ENCODE measurements at places on chromosomes 13 and 19.

- no peak for DNase-seq
These were observed 20.4 kb upstream of the ATXN8OS start for GRCh38 chr13:70087247-70087646.

DNA sequence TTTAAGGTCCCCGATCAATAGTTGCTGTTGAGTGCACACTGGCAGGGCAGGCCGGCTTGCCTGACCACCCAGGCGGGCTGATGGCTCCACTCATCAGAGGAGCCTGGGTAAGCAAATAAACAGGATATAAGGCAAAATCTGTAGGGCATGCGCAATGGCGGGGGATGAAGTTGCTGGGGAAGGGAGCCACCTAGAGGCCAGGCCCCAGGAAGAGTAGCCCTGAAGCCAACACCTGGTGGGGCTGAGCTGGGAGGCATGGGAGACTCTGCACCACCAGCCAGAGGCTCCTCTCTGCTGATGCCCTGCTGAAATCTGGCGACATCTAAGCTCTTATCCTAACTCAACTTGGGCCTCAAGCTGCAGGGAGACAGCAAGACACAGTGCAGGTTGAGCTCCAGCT is 324.3 kb downstream of the ZNF536 start:
- DNase-seq: no peak

- no peak for DNase-seq
These were observed 1589.9 kb downstream of the SLITRK1 start for GRCh38 chr13:82292334-82292733.

DNA sequence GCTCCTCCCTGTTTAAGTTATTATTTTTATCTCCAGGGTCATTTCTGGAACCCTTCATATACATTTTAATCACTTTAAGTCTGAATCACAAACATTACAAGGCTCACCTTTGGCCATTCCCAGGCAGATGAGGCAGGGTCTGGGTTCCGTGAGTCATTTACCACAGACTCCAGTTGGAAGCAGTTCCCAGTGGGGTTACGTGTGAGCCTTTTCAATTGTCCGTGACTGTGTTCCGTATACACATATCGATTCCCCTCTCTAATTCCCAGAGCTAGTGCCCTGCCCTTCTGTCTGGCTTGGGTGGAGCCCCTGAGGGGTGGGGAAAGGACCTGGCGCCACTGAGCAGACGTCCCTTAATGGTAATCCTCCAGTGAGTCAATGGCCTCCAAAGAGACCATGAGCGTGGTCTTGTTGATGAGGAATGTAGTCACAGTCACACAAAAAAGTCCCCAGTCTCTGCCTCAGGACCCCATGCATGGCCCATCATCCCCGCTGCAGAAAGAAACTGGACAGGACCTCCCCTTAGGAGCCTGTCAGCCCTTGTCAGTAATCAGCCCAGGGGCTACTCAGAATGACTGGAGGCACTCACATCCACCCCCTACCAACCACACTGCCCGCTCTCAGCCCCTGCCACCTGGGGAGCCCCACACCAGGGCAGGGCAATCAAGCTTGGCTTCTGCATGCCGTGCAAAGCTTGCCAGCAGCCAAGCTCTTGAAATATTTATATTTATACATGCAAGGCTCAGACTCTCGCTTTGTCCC is 144.4 kb downstream of the ZIC5 start:
- DNase-seq: no peak

DNA sequence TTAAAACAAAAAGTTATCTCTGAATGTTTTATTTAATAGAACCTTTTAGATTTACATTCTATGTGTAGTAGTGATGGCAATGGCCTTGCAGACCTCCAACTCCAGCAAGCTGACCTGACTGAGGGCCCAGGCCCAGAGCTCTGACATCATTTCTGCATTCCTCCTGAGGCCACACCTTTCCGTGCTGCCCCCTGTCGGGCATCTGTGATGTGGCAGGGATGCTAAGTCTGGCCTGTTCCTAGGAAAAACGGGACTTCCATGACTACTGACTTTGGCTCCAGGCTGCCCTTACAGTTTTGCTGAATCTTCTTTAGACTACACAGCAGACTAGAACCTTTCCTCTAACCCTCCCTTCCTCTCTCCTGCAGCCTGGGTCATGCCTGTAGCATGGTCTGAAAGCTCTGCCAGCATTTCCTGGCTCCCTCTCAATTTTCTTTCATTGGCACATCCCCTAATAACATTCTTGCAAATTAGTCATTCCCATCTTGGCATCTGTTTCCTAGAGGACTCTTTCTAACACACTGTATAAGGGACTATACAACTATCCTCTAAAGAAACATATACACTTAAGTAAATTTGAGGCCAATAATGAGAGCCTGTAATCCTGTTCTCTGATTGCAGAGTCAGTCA is 249.1 kb downstream of the GPC5 start:
- peak; percentile 4 for DNase-seq

- no peak for DNase-seq
These were observed 7.5 kb upstream of the LRFN1 start for GRCh38 chr19:39328046-39328705.

DNA sequence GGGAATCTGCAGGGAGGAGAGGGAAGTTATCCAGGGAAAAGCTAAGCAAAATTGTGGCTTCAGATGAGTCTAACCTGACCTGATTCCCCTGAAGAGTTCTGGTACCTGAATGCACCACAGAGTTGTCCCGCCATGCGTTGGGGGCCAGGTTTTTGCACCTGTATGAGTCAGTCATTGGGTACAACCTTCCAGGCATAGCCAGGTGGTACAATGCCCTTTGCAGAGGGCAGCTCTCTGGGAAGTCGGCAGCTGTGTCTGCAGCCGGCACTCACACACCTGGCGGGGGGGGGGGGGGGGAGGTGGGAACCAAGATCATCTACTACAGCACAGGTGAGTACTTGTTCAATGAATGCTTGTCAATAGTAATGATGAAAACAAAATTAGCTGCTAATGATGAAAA is 52.5 kb upstream of the GTF3A start:
- DNase-seq: no peak

- no peak for DNase-seq
These were observed 169.9 kb downstream of the DCT start for GRCh38 chr13:94309576-94309975.

GRCh38 chr13:24306632-24307031 is 2.7 kb upstream of the C1QTNF9 start:
- no peak for DNase-seq

GRCh38 chr19:56508290-56508778 is 679 bp downstream of the ZNF471 start:
- no peak for DNase-seq

DNA sequence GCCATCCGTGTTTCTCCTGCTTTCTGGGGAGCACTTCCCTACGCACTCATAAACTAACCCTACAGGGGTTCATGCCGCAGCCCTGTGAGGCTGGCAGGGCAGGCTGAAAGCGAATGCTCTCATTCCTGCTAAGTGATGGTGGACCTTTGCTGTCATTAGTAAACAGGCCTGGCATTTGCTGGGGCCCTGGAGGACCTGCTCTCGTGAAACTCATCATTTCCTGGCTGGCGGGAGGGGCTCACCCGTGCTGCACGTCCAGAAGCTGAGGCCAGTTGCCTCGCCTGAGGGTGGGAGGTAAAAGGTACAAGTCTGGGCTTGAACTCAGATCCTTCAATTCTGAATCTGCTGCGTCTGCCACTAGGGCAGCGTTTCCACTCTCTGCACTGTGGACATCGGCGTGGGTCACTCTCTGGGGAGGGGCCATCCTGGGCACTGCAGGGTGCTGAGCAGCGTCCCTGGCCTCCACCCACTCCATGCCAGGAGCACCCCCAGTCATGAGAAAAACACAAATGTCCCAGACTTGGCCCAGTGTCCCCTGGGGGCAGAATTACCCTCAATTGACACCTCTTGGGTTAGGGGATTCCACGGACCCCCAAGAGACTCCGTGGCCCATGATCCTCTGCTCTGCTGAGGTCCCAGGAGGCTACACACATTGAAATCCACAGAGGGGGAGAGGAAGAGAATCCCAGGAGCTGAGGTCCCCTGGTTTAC is 7.0 kb downstream of the MOB3A start:
- DNase-seq: no peak

GRCh38 chr13:99558570-99559180 is 57.4 kb downstream of the TM9SF2 start:
- DNase-seq: no peak

DNA sequence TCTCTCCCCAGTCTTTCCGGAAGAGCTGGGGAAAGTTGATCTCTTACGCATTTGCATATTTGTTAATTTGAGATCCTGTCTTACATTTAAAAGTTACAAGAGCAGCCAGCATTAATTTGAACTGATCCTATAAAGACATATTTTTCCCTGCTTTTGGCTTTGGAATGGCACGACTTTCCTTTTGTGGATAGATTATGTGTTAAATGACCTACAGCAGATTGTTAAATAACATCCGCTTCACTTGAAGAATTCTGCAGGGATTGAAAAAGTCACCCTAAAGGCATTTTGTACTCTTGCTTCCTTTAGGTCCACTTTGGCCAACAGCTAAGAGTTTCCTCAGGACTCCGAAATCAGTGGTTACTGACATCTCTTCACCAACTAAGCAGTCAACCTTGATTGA is 334.0 kb downstream of the TBC1D4 start:
- no peak for DNase-seq

DNA sequence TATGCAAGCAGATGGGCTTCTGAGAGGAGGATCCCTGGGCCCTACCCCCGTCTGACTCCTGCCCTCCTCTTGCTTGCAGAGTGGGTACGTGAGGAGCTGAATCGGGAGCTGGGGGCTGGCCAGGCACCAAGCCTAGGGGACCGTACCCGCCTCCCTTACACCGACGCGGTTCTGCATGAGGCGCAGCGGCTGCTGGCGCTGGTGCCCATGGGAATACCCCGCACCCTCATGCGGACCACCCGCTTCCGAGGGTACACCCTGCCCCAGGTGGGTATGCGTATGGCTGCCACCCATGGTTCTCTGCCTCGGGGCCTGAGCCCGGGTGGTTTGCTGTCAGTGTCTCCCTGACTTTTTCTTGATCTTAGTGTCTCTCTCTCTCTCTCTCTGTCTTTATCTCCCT is 10.4 kb downstream of the CYP2S1 start:
- DNase-seq: no peak

- peak; percentile 27 for DNase-seq
These were observed 9.0 kb upstream of the ACSBG2 start for GRCh38 chr19:6126335-6126974.

GRCh38 chr13:109989686-109990085 is 203.3 kb upstream of the IRS2 start:
- no peak for DNase-seq

GRCh38 chr13:99265162-99265800 is 7.1 kb upstream of the GPR18 start:
- no peak for DNase-seq

DNA sequence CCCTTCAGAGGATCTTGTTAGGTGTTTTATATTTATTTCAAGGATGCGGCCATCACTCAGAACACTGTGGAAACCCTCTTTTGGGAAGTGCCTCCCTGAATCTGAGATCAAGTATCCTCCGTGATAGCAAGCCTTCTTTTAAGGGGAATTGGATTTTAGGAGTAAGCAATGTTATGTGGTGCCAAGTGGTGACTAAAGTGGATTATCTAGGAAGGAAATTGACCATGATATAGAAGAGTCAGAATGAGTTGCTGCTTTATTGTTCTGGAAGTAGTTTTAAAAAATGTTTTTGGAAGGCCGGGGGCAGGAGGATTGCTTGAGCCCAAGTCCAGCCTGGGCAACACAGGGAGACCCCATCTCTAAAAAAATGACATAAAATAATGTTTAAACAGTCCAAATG is 6.7 kb downstream of the ERCC5 start:
- no peak for DNase-seq

GRCh38 chr19:27776020-27776419 is 1436.9 kb downstream of the UQCRFS1 start:
- no peak for DNase-seq

DNA sequence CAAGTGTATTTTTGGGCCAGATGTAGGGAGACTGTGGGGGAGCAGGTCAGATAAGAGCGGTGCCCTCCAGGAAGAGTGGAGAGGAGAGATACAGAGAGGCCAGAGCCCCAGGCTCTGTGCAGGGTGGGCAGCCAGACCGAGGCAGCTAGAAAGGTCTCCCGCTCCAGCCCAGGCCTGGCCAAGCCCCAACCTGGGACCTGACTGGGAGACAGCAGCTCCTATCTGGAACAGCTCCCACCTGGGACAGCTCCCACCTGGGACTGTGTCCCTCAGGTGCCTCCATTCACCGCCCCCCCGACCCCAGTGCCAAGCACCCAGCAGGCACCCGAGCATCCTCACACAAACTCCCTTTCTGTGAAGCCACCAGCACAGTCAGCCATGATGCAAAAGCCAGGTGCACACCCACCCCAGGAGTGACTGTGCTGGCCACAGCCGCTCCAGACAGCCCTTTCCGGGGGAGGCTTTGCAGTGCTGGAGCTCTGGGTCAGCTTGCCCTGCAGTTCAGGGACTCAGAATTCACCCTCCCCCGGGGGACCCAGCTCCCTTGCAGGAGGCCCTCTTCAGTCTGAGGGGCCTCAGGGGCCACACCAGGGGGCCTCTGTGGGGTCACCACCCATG is 2.1 kb upstream of the GRTP1 start:
- no peak for DNase-seq

GRCh38 chr19:16012552-16012951 is 63.7 kb upstream of the TPM4 start:
- DNase-seq: no peak

DNA sequence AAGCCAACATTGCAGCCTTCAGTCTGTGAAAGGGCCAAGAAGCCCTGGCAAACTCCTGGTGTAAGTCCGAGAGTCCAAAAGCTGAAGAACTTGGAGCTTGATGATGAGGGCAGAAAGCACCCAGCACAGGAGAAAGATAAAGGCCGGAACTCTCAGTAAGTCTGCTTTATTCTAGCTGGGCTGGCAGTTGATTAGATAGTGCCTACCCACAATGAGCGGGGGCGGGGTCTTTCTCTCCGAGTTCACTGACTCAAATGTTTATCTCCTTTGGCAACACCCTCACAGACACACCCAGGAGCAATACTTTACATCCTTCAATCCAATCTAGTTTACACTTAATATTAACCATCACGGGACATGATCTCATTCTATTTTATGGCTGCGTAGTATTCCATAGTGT is 1317.1 kb downstream of the SLITRK1 start:
- no peak for DNase-seq

- DNase-seq: peak; percentile 82
These were observed at the start of gene ZNF793 for GRCh38 chr19:37506387-37507166. TSS of gene ZNF793 (plus strand) at chr19:37506939. CDS start at chr19:37523440, 16,501 bp downstream.

DNA sequence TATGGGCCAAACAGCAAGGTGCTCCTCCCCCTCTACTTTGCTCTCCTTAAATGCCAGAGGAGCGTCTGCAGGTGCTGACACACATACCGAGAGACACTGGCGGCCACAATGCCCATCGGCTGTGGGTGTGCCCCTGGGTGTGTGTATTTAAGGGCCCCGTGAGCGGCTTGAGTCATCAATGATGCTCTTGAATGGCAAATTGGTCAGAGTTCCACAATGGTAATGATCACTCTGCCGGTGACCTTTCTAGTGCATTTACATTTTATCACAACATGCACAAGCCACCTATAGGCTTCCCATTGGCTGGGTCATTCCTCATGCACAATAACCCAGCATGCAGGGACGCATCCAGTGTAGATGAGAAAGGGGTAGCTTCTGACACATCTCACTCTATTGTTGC is 124.8 kb downstream of the ZNF536 start:
- no peak for DNase-seq
